Hindlimb muscle (tissue), 1 donor: ENCODE measurements at places on chromosomes 1 and 21.

DNA sequence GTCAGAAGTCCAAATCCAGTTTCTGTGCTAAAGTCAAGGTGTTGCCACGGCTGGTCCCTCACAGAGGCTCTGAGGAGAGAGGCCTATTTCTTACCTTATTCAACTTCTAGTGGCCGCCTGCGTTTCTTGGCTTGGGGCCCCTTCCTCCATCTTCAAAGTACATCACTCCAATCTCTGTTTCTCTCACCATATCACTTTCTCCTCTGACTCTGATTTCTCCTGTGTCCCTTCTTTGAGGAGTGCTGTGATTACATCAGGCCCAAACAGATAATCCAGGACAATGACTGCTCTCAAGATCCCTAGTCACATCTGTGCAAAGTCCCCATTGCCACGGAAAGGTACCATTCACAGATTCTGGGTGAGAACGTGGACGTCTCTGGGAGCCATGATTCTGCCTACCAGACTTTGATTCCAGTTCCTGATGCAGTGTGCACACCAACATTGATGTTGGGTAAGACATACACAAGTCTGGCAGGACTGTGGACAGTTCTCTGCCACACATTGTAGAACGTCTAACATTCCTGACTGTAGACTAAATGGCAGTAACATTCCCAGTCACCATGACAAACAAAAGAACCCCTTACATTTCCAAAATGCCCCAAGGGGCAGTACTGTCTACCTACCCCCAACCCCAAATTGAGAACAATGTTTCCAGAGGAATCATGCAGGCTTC is 43.0 kb upstream of the ITPKB start:
- DNase-seq = no peak

- no peak for DNase-seq
Measured at GRCh38 chr1:46003315-46003714, 129.1 kb downstream of the PIK3R3 start.

DNA sequence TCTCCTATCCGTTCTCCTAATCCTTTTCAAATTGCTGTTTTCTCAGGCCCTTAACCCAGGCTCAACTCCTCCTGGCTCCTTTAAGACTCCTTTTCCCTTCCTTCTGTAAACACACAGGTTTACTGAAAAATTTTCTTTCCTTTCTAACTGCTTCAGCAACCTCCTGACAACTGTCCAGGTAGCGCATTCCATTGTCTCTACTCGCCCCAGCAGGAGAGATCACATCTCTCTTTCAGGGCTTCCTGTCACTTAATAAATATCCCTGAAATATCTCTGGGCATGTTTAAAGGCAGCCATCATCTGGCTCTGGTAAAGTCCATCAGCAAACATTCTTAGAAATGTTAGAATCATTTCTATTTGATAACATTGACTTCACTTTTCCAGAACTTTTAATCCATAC is 211.2 kb upstream of the PTBP2 start:
- DNase-seq = no peak

- no peak for DNase-seq
Measured at GRCh38 chr1:162689745-162690671, 57.7 kb downstream of the DDR2 start.

DNA sequence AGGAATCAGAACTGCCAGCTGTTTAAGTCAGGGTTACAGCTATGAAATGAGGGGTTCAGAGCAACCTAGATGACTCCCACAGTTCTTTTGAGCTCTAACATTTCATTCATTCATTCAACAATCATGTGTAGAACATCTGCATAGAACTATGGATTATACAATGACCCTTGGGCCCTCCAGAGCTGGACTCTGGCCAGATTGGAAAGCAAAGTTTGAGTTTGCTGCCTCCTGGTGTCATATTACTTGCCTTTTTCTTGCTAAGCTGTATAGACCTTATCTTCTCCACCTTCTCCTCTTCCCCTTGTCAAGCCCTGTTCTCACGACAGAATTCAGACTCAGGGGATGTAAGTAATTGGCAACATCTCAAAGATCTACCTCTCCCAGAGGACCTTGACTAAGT is 4.0 kb downstream of the CASQ2 start:
- DNase-seq = no peak

DNA sequence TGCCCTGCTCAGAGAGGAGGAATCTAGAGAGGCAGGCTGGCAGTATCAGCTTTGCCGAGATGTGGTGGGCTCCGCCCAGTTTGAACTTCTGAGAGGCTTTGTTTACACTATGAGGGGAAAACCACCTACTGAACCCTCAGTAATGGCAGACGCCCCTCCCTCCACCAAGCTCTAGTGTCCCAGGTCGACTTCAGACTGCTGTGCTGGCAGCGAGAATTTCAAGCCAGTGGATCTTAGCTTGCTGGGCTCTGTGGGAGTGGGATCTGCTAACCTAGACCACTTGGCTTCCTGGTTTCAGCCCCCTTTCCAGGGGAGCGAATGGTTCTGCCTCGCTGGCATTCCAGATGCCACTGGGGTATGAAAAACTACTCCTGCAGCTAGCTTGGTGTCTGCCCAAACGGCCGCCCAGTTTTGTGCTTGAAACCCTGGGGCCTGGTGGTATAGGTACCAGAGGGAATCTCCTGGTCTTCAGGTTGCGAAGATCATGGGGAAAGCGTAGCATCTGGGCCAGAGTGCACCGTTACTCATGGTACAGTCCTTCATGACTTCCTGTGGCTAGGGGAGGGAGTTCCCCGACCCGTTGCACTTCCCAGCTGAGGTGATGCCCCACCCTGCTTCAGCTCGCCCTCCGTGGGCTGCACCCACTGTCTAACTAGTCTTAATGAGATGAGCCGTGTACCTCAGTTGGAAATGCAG is 43.6 kb downstream of the C21orf91 start:
- no peak for DNase-seq

- DNase-seq = no peak
Measured at GRCh38 chr1:2237773-2238172, 9.7 kb downstream of the SKI start.

DNA sequence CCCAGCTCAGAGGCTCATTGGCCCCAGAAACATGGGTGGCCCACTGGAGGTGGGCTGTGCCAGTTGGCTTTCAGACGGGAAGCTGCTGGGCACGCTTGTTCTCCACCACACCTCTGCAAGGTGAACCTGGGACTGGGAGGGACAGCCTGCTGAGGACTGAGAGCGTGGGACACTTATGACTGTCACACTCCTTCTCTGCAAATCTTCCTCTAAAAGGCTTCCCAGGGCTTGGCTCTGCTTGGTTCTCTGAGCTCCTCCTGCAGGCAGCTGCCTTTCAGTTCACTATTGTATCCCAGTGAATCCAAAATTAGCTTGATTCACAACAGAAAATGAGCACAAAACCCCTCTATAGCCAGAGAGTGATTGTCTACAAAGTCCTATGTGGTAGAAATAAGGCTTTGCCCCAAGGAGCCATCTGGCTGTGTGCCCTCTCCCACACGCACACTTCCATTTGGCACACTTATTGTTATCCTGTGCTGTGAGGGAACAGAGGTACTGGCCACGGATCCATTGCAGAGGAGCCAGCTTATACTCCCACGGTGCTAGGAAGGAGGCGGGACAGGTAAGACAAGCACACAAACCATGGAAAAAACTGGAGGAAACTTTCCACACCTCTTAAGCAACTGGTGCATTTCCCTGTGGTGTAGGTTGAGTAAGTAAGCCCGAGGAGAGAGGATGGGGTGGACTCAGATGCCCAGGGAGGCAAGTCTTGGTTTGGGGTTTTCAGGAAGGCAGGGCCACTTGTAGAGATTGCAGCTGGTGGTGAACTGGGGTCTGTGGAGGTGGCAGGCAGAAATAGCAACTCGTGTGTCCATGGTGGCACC is 18.9 kb upstream of the BTG2 start:
- DNase-seq = no peak

DNA sequence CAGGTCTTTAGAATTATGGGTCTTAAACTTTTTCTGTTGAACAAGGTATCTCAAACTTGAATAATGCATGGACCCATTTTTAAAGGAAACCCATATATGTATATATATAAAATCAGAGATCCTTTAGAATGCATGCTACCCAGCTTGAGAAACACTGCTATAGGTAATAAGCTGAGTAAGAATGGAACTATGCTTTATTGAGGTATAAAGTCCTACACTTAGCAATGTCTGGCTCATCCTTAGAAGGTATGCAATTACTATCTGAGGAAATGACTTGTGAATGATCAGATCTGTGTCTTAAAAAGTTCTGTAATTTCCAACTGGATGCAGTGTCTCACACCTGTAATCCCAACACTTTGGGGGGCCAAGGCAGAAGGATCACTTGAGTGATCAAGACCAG is 11.2 kb downstream of the TRAF3IP3 start:
- no peak for DNase-seq

DNA sequence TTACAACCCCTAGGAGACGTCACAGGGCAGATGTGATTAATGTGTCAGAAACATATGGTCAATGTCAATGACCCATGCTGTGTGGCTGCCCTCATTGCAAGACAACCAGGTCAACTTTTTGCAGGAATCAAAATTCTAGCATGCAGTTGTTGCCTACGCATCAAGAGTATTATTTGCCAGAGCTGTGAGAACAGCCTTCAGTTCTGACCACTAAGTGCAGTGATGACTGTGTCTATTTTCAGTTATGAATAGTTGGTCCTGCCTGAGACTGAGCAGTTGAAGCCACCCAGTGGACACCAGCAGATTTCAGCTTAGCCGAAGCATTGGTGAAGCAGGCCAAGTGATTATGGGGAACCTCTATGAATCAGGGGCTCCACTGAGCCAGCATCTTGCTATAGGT is 47.3 kb downstream of the LYPLAL1 start:
- no peak for DNase-seq

GRCh38 chr1:84997667-84998600 is 1.0 kb upstream of the MCOLN2 start:
- no peak for DNase-seq
